ENCODE measurements at places on chromosomes 6 and 20.

- DNase-seq: no peak
Observed at GRCh38 chr6:108778421-108779186, 69.6 kb upstream of the ARMC2 start.

GRCh38 chr20:21099751-21100577 lies 6.2 kb downstream of the LINC00237 start:
- no peak for DNase-seq

DNA sequence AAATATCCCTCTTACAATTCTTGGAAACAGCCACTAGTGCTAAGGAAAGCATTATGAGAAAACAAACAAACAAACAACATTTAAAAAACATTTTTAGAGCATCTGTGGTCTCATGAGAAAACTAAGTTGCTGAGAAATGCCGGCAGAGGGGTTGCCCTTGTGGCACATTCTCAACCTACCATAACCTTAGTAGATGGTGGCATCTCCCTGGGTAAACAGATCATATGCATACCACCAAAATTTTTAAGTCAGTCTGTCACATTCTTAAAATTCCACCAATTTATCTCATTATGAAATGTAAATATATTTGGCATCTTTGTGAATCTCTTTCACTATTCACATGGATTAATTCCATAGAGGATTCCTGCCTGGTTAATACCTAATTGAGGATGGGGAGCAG lies 575.7 kb upstream of the MARCKS start:
- DNase-seq: no peak

- DNase-seq: no peak
Observed at GRCh38 chr6:158411998-158412397, 99.7 kb downstream of the TULP4 start.

DNA sequence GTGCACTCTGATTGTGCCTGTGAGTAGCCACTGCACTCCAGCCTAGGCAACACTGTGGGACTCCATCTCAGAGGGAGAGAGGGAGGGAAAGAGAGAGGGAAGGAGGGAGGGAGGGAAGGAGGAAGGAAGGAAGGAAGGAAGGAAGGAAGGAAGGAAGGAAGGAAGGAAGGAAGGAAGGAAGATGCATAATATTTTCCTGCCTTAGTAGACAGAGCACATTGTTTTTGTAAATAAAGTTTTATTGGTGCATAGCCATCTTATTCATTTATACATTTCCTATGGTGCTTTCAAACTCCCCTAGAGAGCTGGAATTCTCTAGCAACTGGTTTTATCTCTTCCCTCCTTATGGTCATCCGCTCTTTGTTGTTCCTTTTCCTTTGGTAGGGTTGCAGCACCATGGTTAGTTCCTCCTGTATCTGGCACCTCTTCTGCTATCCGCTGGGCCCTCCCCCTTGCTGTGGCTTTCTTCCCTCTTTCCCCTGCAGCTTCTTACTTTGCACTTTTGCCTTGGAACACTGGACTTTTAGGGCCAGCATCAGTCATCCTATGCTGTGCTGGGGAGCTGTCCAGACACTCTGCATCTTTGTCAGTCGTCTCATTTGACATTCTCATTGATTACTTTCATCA lies 20.2 kb downstream of the GPR6 start:
- DNase-seq: no peak

DNA sequence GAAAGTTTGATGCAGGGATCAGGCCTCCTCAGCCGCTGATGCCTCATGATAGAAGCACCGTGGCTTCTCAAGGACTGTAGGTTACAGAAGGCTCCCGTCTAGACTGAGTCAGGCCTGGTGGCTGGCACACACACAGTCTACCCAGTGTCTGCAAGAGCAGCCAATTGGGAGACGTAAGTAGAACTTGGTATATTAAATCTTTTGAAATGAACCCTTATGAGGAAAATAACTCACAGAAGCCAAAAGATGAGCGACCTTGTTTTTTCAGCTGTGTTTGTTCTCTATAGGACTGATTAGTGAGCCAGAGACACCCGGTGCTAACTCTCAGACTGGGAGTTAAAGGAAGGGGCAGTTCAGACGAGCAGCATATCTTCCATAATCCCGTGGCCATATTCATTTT lies 5.9 kb upstream of the PDE10A start:
- no peak for DNase-seq

GRCh38 chr6:6752129-6752528 lies 163.6 kb downstream of the LY86 start:
- DNase-seq: no peak

DNA sequence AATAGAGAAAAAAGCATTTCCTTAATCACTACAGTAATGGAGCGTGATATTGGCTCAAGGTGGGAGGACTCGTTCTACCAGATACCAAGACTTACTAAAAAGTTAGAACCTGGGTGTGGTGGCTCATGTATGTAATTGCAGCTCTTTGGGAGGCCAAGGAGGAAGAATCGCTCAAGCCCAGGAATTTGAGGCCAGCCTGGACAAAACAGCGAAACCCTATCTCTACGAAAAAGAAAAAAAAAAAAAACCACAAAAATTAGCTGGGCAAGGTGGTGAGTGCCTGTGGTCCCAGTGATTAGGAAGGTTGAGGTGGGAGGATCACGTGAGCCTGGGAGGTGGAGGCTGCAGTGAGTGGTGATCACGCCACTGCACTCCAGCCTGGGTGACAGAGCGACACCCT lies 24.0 kb upstream of the ATRN start:
- DNase-seq: no peak

GRCh38 chr6:79064635-79065034 lies 13.4 kb downstream of the PHIP start:
- DNase-seq: no peak

GRCh38 chr20:53138454-53139262 lies 166.5 kb downstream of the TSHZ2 start:
- DNase-seq: no peak

DNA sequence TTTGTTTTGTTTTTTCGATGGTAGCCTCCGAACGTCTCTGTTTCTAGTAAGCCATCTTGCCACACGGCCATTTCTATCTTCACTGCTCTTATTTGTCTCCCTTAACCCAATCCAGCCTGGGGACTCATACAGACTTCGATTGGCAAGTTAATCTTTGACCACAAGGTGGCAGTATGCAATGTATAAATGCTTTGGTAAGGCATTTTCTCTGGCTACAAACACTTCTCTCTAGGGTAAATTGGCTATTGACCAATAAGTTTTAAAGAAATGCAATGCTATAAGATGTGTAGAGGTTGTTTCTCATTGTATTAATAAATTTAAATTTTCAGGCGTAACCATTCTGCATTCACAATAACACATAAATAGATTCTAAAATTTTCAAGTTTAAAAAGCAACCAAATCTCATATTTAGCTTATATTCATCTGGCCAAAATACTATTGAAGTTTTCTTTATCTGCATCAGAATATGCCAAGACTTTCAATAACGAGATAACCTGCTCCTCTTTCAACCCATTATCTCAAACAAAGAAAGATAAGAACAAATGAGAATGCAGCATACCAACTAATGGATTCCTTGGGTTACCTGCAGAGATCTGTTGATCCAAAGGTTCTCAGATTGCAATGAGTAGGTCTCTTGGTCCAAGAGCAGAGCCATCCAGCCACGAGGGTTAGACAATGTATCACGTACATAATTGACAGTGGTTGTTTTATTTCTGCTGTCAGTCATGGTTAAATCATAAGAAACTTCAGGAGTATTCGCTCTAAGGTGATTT lies 231.9 kb downstream of the PKHD1 start:
- peak; percentile 44 for DNase-seq

- no peak for DNase-seq
Observed at GRCh38 chr6:39403304-39403703, 80.8 kb upstream of the KCNK16 start.

- no peak for DNase-seq
Observed at GRCh38 chr6:41939176-41939847, 2.3 kb downstream of the CCND3 start.

- DNase-seq: no peak
Observed at GRCh38 chr6:152220786-152221185, 413.3 kb downstream of the ESR1 start.

DNA sequence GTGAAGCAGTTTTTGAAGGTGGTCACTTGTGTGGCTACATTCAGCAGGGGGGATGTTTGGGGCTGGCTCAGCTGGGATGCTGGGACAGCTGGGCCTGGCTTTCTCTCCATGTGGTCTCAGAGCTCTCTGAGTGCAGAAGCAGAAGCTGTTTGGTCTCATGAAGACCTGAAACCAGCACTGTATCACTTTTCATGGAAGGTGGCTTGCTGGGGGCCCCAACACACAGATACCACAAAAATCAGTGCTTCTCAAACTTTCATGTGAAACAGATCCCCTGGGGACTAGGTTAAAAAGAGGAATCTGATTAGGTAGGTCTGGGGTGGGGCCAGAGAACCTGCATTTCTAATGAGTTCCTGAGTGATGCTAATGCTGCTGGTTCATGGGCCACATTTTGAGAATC lies 347.3 kb downstream of the DHX35 start:
- no peak for DNase-seq

GRCh38 chr6:168736039-168736438 lies 295.1 kb downstream of the SMOC2 start:
- DNase-seq: no peak

- no peak for DNase-seq
Observed at GRCh38 chr6:36985417-36985807, 584 bp downstream of the MTCH1 start.

DNA sequence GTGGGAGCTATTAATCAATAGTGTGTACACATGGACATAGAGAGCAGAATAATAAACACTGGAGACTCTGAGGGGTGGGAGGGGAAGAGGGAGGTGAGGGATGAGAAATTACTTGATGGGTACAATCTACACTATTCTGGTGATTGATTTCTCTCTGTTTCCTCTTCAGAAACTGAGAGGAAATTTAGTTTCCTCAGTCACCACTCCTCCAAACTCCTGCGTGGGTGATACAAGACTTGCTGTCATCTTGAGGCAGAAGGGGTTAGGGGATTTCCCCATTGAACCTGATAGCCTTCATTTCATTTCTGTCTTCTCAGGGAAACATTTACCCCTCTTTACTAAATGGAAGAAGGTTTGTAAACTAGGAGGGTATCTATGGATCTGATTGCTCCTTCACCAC lies 84.3 kb upstream of the ESR1 start:
- DNase-seq: no peak

- DNase-seq: no peak
Observed at GRCh38 chr6:18920701-18921100, 533.6 kb downstream of the RNF144B start.

DNA sequence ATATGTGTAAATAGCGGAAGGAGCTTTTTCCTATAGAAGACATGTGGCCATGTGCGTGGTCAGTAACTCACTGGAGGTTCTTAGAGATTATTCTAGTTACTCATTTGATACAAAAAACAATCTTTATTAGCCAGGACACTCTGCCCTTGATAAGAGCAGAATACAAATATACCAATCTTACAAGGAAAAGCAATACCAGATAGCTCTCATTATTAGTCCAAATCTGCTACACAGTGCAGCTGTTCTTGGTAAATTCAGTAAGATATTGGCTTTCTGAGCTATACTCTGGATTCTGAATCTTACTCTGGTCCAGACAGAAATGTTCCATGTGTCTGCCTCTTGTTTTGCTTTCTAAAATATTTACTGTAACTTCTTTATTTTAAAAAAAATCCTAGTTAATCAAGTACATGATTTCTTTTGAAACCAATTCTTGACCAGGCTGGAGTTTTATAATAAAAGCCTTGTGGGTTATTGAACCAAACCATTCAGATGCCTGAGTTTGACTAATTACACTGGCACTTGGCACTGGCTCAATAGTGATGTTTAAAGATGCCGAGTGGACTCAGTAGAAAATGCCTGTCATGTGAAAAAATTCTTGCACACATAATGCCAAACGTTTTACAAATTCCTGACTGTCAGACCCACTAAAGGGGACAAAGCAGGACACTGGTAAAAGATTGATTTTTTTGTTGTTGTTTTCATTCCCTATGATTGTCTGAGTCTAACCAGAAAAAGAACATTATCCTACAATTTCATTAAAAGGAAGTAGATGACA lies 242.8 kb upstream of the TCF21 start:
- DNase-seq: no peak

GRCh38 chr20:4959592-4959991 lies 41.7 kb downstream of the SLC23A2 start:
- no peak for DNase-seq

GRCh38 chr6:132713352-132714134 lies at the start of gene VNN1:
VNN1 (minus strand) TSS chr6:132714055; CDS start chr6:132714035, 20 bp downstream.
- no peak for DNase-seq

GRCh38 chr6:142874676-142875075 lies 70.3 kb downstream of the HIVEP2 start:
- no peak for DNase-seq

DNA sequence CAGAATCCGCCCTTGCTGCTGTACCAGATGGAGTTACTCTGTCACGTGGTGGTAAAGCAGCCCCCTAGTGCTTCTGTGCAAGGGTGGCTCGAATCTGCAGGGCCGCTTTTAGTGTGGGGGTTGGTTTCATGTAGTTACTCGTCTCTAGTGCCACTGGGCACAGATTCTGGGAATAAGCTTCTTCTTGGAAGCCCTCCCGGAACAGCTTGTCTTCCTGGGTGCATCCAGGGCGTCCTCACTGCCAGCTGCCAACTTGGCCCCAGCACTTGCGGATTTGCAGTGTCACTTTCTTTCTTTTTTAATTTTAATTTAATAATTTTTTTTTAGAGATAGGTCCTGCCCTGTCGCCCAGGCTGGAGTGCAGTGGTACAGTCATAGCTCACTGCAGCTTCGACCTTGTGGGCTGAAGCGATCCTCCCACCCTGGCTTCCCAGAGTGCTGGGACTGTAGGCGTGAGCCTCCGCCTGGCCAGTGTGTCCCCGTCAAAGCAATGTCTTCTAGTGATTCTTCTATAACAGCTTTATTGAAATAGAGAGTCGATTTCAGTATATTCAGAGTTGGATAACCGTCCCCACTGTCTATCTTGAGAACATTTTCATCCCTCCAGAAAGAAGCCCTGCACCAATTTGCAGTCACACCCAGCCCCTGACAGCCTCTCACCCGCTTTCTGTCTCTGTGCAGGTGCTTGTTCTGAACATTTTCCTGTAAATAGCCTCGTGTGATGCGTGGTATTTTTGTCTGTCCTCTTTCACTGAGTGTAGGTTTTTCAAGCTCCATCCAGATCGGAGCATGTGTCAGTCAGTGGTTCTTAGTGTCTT lies 25.9 kb downstream of the PYGB start:
- no peak for DNase-seq

GRCh38 chr6:151352410-151353396 lies 38.7 kb downstream of the ZBTB2 start:
- DNase-seq: no peak

- DNase-seq: no peak
Observed at GRCh38 chr20:21510414-21511384, 3.2 kb downstream of the NKX2-2 start.

DNA sequence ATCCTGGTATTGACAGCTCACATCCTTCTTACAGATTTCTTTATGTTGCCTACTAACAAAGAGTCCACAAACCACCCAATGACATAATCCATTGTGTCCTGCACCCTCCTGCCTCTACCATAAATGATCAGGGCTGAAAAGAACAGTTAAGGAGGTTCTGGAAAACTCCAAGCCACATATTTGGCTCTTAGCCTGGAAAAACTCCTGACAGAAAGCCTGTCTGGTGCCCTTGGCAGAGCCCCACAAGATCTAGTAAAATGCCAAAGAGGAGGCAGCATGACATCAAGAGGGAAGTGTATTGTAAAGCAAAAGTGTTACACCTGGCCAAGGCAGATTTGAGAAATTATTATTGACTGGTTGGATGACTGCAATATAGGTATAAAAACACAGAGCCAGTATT lies 126.4 kb upstream of the VGLL2 start:
- no peak for DNase-seq
